ENCODE measurements at places on chromosomes 4 and X. TPM values are rescaled to one million over a fixed set of nuclear protein-coding genes. Genes with fewer than 3 reads are reported as not detected.

DNA sequence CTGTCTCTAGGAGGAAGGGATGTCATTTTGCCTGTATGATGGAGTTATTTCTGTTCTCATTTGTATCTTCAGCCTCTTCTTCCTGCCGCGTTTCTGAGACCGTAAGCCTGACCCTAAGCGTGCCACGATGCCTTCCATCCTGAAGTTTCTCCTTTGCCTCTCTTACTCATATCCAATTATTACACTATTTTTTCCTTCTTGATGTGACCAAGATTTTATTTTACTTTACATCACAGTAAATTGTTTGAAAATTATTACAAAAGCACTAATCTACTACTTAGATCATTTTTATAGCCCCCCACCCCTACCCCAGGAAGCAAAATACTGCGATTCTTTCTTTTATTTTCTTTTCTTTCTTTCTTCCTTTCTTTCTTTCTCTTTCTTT lies 95.0 kb downstream of the RAPGEF2 start:
- no peak for DNase-seq

DNA sequence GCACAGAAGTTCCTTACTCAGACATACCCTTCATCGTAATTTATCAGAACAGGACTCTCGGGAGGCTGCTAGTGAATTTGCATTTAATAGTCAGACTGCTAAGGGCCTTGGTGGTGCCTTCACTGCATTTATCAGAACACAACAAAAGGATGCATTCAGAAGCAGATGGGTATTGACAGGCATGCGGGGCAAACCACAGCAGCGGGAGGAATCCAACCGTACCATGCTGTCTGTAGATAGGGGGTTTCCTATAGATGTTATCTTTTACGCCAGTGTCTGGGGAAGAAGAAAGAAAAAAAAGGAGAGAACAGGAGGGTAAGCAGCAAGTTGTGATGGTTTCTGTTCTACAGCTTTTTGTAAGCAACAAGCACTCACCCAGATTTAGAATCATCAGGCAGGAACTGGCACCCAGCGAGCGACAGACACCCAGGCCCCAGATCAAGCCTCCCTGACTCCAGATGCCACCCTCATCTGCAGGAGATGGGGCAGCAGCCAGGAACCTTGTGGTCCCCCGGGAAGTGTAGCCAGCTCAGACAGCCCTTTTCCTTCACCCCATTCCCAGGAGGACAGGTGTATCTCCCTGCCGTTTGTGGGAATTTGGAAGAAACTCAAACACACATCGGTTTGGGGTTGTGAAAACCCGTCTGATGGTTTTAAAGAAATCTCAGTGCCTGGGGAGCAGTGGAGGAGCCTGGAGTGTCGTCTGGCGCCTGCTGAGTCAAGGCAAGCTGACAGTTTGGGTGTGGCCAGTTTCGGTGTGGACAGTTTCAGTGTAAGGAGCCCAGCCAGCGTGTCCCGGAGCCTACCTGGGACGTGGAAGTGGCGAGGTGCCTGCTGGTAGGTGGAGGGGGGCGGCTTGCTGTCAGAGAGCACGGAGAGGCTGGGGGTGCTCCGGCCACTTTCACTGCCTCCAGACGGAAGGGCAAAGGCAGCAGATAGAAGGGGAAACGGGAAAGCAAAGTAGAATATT lies 80.0 kb upstream of the AFAP1 start:
- no peak for DNase-seq

GRCh38 chr4:149836546-149836945 lies 20.9 kb upstream of the IQCM start:
- DNase-seq = no peak

DNA sequence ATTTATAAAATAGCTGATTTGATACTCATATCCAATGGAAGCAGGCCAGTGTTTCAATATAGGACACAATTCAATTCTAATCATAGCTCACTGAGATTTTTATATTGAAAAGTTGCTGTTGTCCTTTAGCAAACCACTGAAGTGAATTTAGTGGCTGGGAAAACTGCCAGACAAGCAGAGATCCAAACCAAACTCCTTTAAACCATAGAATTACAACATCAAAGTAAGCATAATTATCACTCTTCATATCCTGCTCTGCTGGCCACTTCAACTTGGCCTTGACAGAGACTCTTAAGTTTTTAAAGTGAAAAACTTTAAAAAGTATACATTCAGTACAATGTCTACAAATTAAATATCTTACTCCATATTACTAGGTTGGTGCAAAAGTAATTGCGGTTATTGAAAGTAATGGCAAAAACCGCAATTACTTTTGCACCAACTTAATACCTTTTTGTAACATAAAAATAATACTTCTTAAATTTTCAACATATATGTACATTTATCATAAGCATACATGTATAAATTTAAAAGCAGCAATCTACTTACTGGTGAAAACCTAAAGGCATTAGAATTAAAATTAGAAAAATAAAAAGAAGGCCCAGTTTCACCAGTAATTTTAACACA lies 433.0 kb downstream of the PCDH10 start:
- DNase-seq = no peak

- no peak for DNase-seq
Observed at GRCh38 chr4:23305026-23305425, 584.8 kb downstream of the PPARGC1A start.

TBX22 gene
- polyA plus RNA-seq = not detected

- DNase-seq = peak; percentile 89
Observed at GRCh38 chr4:89572224-89572858, 264.6 kb downstream of the SNCA start.

- DNase-seq = peak; percentile 30
Observed at GRCh38 chr4:69731241-69731640, 29.2 kb downstream of the SULT1B1 start.
